NCI-H2171 treated with DMSO at 0.1 percent for 48 hours (cell line): ENCODE measurements at places on chromosomes 6 and 20.

GRCh38 chr6:13289789-13290318, 38.5 kb downstream of the TBC1D7 start:
- DNase-seq = no peak

- no peak for DNase-seq
Measured at GRCh38 chr6:4378319-4378996, 243.1 kb upstream of the ECI2 start.

GRCh38 chr20:8246153-8246552, 114.1 kb downstream of the PLCB1 start:
- peak; percentile 44 for DNase-seq

- DNase-seq = no peak
Measured at GRCh38 chr6:139330826-139331500, 39.2 kb upstream of the TXLNB start.

GRCh38 chr20:64101731-64102621, 5.4 kb downstream of the NPBWR2 start:
- peak; percentile 68 for DNase-seq

GRCh38 chr6:148530976-148531375, 188.3 kb downstream of the SASH1 start:
- no peak for DNase-seq

- no peak for DNase-seq
Measured at GRCh38 chr6:45483021-45483420, 105.3 kb upstream of the SUPT3H start.

DNA sequence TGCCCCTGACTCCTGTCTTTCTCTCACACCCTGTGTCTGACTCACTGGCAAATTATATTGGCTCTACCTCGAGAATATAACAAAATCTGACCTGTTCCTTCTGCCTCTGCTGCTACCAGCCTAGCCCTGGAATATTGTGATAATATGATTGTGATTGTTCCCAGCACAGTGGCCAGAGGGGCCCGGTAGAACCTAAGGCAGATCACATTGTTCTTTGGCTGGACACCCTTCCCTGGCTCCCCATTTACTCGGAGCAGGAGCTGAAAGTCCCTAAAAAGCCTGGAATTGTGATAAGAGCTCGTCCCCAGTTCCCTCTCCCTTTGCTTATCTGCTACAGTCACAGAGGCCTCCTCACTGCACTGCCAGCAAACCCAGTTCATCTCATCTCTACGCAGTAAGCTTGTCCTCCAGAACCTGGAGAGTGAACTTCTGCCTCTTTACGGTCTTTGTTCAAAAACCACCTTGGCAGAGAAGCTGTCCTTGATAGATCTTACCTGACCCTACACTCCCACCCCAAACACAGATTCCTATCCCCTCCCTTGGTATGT, 21.8 kb downstream of the SERPINB6 start:
- no peak for DNase-seq

DNA sequence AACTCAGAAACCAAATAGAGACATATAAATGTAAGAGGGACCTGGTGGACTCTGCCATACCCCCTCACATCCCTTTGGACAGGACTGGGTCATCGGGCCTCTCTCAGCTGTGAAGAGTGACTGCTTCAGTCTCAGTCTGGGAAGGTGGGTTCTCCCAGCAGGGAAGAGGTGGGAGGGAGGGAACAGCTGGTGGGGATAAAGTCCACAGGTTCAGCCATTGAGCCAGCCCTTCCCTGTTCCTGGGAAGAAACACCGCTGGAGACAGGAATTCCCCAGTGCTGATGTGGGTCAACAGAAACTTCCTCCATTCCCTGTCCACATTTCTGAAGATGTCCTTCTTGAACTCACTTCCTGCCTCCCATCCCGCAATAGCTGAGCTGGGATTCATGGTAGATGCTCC, 209.2 kb upstream of the PMEPA1 start:
- DNase-seq = no peak

GRCh38 chr6:99712519-99712918, 105.9 kb downstream of the PRDM13 start:
- DNase-seq = peak; percentile 2

DNA sequence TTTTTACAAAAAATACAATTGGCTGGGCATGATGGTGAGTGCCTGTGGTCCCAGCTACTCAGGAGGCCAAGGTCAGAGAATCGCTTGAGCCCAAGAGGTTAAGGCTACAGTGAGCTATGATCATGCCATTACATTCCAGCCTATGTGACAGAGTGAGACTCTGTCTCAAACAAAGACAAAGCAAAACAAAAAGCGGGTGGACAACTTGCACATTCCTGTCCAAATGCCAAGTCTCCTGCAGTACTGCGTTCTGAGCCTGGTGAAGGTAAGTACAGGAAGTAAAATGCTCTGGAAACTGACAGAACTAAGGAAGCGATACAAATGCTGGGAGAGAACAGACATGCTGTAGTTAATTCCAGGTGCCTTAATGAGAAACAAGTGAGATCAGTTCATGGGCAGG, 20.4 kb upstream of the TMEM242 start:
- no peak for DNase-seq

GRCh38 chr6:71199736-71200135, 88.9 kb upstream of the OGFRL1 start:
- no peak for DNase-seq

DNA sequence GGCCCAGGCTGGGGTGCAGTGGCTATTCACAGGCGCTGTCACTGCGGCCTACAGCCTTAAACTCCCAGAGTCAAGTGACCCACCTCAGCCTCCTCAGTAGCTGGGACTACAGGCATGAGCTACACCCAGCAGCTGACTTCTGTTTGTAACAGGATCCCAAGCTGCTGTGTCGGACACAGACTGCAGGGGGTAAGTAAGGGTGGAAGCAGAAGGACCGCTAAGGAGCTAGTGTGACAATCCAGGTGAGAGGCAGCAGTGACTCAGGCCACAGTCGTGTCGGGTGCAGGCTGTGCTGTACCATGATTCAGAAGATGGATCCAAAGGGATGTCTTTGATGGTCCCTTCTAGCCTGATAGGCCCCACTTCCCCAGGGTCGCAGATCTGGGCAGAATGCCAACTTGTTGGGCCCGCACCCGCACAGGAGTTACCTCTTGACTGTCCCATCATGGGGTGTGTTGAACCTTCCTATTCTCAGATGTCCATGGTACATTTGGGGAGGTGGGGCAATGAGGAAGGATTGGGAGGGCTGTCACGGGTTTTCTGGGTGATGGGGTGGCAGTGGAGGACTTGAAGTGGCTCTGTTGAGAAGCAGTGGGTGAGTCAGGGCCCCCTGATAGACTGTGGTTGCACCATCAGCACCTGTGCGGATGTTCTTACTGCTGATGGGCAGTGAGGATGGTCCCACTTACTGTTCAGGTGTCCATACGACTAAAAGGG, 25.3 kb downstream of the AAR2 start:
- DNase-seq = no peak

DNA sequence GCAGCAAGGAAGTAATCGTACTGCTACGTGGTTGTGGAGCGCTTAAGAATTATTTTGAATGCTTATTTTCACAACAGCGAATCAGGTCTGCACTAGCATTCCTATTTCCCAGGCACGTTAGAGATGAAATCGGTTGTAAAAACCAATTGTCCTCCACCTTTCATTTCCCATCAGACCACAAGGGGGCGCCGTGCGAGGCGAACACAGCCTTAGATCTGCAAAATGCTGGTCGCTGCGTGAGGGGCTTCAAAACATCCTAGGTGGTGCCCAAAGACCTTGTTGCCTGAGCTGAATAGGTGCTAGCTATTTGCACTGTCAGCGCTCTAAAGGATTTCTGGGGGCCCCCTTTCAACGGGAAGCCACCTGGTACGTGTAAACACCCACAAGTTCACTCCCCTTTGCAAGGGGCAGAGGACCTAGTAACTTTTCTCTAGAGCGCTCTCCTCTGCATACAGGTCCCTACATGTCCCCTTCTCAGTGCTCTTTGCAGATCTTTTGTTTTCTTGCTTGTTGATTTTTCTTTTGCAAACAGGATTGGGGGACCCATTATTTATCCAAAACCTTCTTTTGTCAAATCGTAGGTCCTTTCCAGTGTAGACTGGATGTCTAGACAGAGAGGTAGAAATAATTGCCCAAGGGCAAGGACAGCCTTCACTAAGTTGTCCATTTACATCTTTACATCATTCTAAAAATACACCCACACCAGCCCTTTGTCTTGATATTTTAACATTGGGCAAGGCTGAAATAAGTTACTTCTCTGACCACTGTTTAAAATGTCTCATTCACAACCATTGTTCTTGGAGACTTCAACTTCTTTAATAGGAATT, 59.8 kb downstream of the NEDD9 start:
- peak; percentile 29 for DNase-seq

DNA sequence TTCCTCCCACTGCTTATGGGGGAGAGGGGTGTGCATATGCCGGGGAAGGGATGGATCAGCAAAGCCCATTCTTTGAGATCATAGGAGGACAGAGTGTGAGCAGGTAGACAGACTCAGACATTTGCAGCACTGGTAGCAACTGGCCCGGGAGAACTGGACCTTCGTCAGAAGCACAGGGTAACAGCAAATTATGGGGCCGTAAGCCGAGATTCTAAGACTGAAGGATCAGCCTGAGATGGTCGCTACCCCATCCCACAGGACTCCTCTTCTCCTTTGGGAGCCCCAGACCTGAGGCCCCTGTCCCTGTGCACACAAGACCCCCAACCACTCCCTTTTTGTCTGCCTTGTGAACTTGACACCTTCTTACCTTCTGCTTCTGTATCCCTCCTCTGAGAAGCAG, 106.5 kb downstream of the TOX2 start:
- no peak for DNase-seq

- no peak for DNase-seq
Measured at GRCh38 chr6:104766595-104766994, 93.1 kb downstream of the HACE1 start.

- no peak for DNase-seq
Measured at GRCh38 chr6:3791526-3792203, 40.2 kb upstream of the PXDC1 start.

DNA sequence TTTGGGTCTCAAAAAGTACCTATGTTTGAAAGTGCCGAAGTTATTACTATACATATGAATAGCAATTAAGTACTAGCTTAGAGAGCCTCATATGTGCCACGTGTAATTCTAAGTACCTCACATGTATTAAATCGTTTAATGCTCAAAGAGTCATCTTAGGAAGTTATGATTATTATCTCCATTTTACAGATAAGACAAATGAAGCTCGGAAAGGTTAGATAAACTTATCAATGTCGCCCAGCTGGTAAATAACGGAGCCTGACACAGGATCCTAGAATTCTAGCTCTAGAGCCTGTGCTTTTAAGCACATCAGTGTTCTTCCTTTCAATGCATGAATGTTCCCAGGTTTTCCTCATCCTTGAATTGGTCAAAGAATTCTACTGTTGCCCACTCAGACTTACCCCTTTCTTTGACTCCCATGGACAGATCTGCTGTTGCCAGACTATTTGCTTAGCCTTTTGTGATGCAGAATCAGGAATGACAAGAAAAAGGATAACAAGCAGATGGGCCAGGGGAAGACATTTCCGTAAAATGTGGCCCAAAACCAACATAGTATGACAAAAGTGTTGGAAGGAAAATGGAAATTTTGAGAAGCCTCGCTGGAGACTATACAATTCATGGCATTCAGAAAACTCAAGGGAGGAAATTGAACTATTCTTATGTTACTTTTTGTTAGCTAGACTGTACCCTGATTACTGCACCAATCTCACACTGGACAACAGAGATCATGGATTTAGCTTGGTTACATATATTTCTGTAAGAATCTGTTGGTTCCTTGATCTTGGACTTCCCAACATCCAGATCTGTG, 237.1 kb upstream of the CITED2 start:
- no peak for DNase-seq

DNA sequence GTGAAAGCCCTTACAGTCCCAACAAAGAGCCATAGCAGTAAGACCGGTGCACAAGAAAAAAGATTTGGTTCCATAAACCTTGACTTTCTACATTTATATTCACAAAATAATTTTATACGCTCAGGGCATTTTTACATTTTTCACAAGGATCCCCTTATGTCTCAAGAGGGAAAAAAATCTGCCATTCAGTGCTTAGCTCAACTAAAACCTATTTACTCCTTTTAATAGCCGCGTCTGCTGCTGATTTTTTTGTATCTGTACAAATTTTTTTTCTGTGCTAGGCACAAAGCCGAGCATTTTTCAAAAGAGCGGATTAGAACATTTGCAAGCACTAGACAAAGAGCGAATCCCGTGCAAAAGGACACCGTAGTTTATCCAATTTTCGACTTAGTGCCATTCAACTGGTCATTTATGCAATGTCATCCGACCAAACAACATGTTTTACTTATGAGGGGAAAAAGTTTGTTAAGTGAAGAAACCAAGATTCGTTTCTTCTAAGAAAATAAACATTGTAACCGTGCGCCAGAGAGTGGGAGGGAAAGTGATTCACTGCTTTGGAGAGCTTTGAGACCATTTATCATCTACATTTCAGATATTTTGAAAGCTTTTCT, 3.7 kb downstream of the TFAP2D start:
- DNase-seq = no peak

GRCh38 chr20:2234598-2235191, 61.1 kb upstream of the TGM3 start:
- peak; percentile 90 for DNase-seq
